Activated T-helper 2 cell treated with anti-CD3 and anti-CD28 coated beads, Interferon-gamma antibody, Interleukin-2, Interleukin-4, amounts not matched to agents 10 μg/mL and 5 μg/mL and 100 μg/mL, durations not matched to agents 14 hours and 24 hours and 36 hours (primary cell): ENCODE measurements at places on chromosomes 2 and 18.

DNA sequence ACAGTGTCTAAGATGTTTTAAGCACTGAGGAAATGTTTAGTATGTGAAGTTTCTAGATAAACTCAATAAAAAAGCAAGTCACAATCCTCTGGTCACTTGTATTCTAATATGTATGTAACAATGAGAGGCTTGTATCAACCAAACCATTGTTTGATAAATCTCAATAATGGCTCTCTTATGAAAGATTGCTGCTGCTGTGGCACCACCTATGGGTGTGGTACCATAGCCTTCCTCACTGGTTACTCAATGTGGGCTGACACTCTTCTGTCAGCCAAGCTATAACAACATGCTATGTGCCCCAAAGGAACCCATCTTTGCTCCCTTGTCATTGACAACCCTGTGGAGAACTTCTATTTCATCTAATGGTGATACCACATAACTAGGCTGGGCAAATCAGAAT, 12.6 kb upstream of the RAB1A start:
- no peak overlapping the region for H3K27ac ChIP-seq
- no peaks in the 10 kb centered on the region for H3K4me1 ChIP-seq
- H3K36me3 ChIP-seq, result no peaks in the 10 kb centered on the region
- no peak for DNase-seq
- peaks cover 21% of the 10 kb centered on the region for H3K27me3 ChIP-seq
- H3K4me3 ChIP-seq, result no peak overlapping the region

- DNase-seq, result no peak
- H3K4me1 ChIP-seq, result peaks cover 6% of the 10 kb centered on the region
- no peak overlapping the region for H3K27ac ChIP-seq
Observed at GRCh38 chr18:79497638-79498081, 101.9 kb downstream of the NFATC1 start.

DNA sequence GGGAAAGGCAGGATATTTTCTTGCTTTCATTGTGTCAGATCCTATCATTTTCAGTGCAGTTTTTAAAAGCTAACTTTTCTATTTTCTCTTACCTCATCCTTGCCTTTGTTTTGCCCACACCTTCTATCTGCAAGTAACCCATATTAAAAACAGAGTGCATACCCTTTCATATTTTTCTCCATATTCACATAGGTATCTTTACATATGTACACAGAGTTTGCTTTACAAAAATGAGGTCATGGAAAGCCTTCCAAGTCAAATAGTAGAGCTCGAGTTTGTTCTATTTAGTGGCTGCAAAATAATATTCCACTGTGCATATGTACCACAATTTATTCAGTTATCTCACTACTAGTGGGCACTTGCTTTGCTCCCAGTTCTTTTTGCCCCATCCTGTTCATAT, 3.9 kb upstream of the DHRS9 start:
- no peak overlapping the region for H3K27ac ChIP-seq
- H3K36me3 ChIP-seq, result no peaks in the 10 kb centered on the region
- H3K4me1 ChIP-seq, result peaks cover 19% of the 10 kb centered on the region
- H3K27me3 ChIP-seq, result no peaks in the 10 kb centered on the region
- no peak for DNase-seq
- H3K4me3 ChIP-seq, result no peak overlapping the region

- no peak overlapping the region for H3K4me3 ChIP-seq
- H3K36me3 ChIP-seq, result peaks cover 56% of the 10 kb centered on the region
- no peak overlapping the region for H3K27ac ChIP-seq
- DNase-seq, result no peak
Observed at GRCh38 chr2:144513388-144514101, 6.4 kb downstream of the ZEB2 start.

GRCh38 chr2:55232863-55233657, 572 bp downstream of the RPS27A start:
- peak overlapping the region; percentile 99 for H3K4me3 ChIP-seq
- H3K4me1 ChIP-seq, result peaks cover 38% of the 10 kb centered on the region
- H3K36me3 ChIP-seq, result peaks cover 71% of the 10 kb centered on the region
- H3K27me3 ChIP-seq, result no peaks in the 10 kb centered on the region

GRCh38 chr2:190881084-190881597, 520 bp downstream of the GLS start:
- H3K27me3 ChIP-seq, result no peaks in the 10 kb centered on the region
- H3K4me1 ChIP-seq, result peaks cover 31% of the 10 kb centered on the region
- H3K4me3 ChIP-seq, result peak overlapping the region; percentile 91
- H3K36me3 ChIP-seq, result peaks cover 35% of the 10 kb centered on the region
- DNase-seq, result no peak

DNA sequence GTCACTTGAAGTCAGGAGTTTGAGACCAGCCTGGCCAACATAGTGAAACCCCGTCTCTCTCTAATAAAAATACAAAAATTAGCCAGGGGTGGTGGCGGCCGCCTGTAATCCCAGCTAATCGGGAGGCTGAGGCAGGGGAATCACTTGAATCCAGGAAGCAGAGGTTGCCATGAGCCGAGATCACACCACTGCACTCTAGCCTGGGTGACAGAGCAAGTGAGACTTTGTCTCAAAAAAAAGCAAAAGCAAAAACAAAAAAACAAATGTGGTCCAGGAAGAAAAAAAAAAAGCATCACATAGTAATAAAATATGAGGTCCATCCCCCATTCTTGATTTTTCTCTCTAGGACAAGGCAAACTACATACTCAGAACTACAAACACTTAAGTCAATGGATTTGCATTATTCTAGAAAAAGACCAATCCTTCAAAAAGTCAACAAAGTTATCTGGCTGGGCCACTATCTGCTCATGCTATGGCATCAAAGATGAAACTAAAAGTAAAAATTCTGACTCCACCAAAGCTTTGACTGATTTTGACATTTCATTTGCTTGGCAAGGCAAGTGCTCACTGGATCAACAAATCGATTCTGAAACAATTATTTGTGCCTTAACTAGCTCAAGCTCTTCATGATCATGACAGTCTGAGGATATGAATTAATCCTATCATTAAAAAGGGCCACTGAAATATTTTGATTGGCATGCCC, 28.4 kb downstream of the MEX3C start:
- H3K36me3 ChIP-seq, result peaks cover 22% of the 10 kb centered on the region
- no peak for DNase-seq
- H3K27ac ChIP-seq, result peak overlapping the region; percentile 90
- H3K4me1 ChIP-seq, result peaks cover 56% of the 10 kb centered on the region

- H3K36me3 ChIP-seq, result no peaks in the 10 kb centered on the region
- DNase-seq, result no peak
- H3K4me3 ChIP-seq, result no peak overlapping the region
- H3K27ac ChIP-seq, result no peak overlapping the region
Observed at GRCh38 chr2:220417503-220417902, 790.1 kb downstream of the SLC4A3 start.

GRCh38 chr2:27830656-27831055, 59.1 kb downstream of the MRPL33 start:
- H3K27ac ChIP-seq, result no peak overlapping the region
- H3K36me3 ChIP-seq, result no peaks in the 10 kb centered on the region
- no peaks in the 10 kb centered on the region for H3K4me1 ChIP-seq
